ENCODE measurements at places on chromosomes 16 and 17.

DNA sequence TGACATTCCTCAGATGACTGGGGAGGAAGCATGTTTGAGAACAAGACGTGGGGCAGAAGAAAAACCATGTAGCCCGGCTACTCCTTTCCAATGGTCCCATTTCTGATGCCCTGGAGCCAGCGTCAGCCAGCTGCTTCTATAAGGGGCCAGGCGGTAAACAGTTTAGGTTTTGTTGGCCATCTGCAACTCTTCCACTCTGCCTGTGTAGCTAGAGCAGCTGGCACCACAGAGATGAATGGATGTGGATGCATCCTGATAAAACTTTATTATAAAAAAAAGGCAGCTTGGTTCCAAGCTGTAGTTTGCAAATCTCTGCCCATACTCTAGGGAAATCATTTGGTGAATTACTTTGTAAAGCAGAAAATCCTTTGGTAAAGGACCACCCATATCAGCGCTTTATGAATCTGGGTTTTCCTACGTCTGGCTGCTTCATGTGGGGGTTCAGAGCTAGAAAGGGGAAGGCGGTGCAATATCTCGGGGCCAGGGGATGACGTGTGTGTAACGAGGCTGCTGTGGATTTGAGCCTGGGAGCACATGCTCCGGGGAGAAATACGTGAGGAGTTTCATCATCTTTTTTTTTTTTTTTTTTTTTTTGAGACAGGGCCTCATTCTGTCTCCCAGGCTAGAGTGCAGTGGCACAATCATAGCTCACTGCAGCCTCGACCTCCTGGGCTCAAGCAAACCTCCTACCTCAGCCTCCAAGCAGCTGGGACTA, 3.4 kb upstream of the SRL start:
- DNase-seq: no peak

- DNase-seq: no peak
Measured at GRCh38 chr16:825341-826061, 25.0 kb upstream of the GNG13 start.

GRCh38 chr17:27085517-27085916, 208.4 kb upstream of the WSB1 start:
- DNase-seq: no peak

GRCh38 chr17:39678340-39679116, 9.3 kb downstream of the PGAP3 start:
- no peak for DNase-seq

GRCh38 chr17:76213491-76213890, 26.8 kb downstream of the RNF157 start:
- DNase-seq: no peak

- no peak for DNase-seq
Measured at GRCh38 chr16:24523569-24523968, 15.8 kb upstream of the RBBP6 start.

- DNase-seq: no peak
Measured at GRCh38 chr17:47853616-47854015, 2.7 kb upstream of the SP6 start.

DNA sequence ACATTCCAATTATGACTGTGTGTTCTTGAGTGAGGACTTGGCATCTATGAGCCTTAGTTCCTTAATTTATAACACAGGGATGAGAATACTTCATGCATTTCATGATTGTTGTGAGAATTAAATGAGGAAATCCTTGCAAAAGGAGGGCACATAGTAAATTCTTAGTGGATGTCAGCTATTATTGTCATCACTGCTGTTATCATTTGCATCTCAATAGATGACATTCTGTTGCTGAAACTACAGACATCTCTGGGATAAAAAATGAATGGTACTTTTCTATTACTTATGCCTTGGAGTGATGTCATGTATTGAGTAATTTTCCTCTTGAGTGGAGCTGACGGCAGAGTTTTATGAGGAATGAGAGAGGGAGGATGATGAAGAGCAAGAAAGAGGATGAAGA, 184.4 kb upstream of the CDH11 start:
- no peak for DNase-seq

GRCh38 chr16:84246679-84247077, 6.9 kb upstream of the KCNG4 start:
- no peak for DNase-seq

DNA sequence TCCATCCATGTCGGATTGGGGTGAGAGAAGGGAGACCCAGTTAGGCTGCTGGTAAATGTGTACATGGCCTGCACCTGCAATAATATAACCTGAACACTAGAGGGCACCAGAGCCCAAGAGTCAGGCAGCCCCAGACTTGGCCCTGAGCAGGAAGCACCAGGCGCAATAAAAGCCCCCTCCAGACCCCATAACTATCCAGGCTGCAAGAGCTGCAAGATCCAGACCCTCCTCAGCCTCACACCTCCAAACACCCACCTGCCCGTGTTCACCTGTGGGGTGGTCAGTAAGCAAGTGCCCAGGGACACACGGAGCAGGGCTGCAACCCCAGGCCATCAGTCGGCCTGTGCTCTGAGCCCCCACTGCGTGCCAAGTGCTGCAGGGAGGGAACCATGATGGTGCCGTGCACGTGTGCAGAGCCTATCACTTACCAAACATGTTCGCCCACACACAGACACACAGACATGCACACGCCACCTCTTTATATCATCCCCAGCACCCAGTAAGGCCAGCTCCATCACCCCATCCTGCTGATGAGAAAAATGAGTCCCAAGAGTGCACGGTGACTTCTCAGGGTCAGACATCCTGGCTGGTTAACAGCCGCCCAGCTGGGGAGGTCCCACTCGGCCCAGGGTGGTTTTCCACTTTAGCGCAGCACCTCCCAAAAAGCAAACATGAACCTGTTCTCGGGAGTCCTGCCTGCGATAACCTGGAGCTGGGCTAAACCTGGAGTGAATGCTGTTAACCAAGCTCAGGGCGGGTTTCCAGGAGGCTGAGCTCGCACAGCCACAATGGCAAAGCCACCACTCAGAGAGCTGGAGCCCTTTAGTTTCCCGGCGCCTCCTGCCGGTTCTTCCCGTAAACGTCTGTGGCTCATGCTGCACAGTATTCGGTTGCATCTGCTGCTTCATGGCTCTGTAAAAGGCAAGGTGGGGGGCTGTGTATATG, 439.8 kb downstream of the SOX9 start:
- DNase-seq: peak; percentile 52

DNA sequence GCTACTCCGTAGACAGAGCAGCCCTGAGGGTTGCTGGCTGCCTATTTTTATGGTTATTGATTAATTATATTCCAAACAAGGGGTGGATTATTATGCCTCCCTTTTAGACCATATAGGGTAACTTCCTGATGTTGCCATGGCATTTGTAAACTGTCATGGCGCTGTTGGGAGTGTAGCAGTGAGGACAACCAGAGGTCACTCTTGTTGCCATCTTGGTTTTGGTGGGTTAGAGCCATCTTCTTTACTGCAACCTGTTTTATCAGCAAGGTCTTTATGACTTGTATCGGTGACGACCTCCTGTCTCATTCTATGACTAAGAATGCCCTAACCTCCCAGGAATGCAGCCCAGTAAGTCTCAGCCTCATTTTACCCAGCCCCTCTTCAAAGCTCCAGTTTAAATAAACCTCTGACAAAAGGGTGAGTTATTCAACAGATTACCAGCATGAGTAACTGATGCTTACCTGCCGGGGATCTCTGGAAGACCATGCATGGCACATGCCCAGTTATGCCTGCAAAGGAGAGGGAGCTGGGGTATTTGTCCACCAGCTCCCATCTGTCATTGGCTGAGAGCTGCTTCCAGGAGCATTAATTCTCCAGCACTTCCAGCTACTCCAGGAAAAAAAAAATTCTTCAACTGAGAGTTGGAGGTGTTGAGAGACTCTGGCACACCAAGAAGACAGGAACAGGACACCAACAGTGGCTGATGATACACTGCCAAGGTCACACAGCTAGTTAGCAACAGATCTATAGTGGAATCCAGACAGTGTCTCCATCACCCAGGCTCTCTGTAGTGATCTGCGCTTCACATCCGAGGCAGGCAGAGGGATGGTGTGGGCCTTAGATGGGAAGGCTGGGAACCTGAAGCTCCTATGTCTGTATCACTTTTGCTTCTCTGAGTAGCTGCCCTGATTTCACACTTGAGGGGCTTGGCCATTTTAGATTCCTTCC, 36.6 kb upstream of the IL21R start:
- DNase-seq: no peak

DNA sequence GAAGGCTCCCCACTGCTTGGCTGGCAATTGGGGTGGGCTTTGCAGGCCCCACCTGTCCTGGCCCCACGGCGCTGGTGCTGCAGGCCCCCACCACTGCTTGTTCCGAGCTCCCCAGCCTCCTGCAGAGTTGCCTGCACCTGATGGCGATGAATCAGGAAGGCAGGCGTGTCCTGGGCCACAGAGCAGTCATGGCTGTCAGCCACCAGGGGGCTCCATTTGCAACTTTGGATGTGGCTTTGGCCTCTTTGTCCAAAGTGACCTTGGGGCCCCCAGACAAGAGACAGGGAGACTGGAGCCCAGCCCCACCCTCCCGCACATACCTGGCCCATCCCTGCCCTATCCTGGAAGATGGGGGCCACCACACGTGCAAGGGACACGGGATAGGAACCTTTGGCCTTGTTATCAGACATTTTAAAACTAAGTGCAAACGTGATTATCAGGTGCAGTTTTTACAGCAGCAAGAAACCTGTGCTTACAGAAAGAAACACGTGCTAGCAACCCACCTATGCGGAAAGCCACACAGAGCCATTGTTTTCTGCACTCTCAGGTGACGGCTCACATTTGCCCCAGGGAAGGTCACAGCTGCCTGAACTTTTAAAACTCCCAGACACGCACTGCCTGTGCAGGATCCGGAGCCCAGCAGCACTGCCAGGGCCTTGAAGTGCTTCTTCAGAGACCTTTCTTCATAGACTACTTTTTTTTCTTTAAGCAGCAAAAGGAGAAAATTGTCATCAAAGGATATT, at the start of gene DNASE1:
Gene DNASE1, plus strand, starts transcription at position 443 of the 743 bp plus-strand sequence. CDS start 683 bp downstream, outside the sequence.
- DNase-seq: peak; percentile 48
